ENCODE measurements at places on chromosomes 2 and 18.

DNA sequence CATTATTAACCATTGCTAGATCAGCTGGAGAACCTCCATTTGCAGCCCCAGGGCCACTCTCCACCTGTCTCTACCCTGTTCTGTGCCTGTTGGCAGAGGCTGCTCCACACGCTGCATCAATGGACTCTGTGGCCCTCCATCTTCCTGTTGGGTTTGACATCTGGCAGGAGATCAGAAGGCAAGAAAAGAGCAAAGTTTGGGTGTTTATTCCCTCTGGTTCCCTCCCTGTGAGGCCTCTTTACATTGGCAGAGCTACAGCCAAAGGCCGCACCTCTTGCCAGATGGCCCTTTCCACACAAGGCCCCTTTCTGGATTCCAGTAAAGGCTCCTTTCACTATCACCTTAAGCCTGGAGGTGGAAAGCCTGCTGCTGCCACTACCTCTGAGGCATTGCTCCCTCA is 110.9 kb upstream of the RND3 start:
- DNase-seq = no peak

DNA sequence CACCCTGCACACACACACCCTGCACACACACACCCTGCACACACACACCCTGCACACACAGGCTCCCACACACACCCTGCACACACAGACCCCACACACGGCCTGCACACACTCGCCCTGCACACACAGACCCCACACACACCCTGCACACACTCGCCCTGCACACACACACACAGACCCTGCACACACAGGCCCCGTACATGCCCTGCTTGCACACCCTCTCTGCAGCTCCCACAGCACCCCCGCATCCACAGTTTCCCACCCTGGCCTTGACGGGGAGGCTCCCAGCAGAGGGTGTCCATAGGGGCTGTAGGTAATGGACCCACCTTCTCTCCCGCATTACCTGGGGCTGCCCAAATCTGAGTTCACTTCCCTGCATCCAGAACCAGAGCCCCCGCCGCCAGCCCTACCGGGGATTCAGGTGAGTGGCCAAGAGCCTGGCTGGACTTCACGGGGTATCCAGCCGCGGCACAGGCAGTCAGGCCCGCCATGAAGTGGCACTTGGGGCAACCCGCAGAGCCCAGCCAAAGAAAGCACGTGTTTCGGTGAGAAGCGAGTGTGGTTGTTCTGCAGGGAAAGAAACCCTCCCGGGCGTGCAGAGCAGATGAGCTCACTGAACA is 88.6 kb upstream of the GPC1 start:
- no peak for DNase-seq

GRCh38 chr2:45390861-45391260 is 220.2 kb downstream of the SRBD1 start:
- no peak for DNase-seq

DNA sequence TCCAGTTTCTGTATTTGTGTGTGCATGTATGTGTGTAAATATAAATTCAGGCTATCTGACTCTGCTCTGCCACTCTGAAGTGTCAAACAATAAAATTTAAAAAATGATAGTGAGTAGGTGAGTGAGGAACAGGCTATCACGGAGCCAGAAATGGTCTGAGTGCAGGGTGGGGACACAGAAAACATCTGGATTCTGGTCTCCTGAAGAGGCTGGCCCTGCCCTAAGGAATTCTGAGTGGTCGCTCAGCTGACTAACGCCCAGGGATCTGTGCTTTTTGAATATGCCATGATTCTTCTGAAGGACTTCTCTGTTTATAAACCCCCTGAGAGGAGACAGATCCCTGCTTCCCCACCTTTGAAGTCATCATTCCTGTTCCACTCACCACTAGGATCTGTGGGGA is 353.9 kb upstream of the GYPC start:
- no peak for DNase-seq

DNA sequence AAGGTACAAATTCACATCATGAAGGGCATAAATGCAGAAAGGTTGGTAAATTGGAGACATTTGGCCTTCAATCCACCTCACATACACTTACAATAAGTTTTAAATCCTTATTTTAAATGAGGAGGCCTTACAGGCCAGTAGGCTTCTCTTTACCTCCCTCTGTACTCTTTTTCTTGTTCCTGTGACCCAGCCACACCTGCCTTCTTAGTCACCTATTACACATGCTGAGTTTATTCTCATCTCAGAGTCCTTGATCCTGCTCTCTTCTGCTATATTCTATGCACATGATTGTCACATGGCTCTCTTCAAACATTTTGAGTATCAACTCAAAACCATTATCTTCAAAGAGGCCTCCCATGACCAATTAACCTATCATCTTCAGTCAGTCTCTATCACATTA is 491.5 kb downstream of the SATB2 start:
- no peak for DNase-seq

GRCh38 chr2:10256031-10256514 is 46.6 kb upstream of the HPCAL1 start:
- DNase-seq = no peak

GRCh38 chr18:58309610-58310239 is 265.7 kb downstream of the NEDD4L start:
- no peak for DNase-seq

- no peak for DNase-seq
Measured at GRCh38 chr2:201685156-201685555, 13.3 kb downstream of the MPP4 start.
